Adipocyte (in vitro differentiated cells): ENCODE measurements at places on chromosomes 5 and 9.

GRCh38 chr9:130942084-130942483, 3.0 kb upstream of the FIBCD1 start:
- DNase-seq, result no peak

DNA sequence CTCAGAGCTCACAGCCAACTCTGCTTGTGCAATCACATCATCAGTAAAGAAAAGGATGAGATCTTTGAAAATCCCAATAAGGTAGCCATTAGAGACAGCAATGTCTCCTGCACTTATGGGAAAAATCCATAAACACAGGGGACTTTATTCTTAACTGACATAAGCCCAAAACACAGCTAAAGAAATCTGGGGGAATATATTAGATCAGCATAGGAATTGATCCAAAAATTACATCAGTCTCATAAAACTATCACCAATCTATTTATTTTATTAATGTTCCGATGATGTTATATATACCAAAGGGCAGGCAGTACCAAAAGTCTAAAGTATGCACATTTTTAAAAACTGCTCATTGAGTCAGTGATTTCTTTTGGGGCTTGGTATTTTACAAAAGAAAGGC, 6.9 kb downstream of the MRPS27 start:
- no peak for DNase-seq

- no peak for DNase-seq
Observed at GRCh38 chr9:110451726-110452125, 114.1 kb upstream of the TXNDC8 start.

GRCh38 chr9:120979797-120980196, 53.2 kb upstream of the TRAF1 start:
- no peak for DNase-seq

DNA sequence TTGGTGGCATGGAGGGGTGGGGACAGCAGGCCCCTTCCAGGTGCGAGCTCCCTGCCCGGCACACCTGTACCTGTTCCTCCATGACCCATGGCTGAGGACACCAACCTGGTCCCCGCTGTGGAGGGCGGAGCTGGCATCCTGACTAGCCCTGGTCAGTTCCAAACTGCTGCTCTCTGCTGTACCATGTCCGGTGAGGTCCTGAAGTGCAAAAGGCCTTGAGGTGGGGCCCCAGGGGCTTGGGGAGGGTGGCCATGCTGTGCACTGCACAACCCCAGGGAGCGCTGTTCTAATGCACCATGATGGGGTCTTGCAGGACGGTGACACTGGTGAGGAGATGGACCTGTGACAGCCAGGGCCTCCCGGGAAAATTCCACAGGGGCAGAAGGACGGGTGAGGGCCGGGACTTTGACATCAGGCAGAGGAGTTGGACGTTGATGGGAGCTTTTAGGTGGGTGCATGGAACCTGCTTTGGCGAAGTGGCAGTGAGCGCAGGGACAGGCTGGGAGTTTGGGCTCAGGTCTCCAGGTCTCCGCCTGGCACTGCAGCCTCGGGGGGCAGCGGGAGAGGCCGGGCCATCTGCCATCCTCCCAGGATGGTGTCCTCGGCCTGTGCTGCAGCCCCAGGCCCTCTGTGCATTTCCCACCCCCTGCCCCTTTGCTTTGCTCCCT, 38.9 kb downstream of the COL5A1 start:
- no peak for DNase-seq

DNA sequence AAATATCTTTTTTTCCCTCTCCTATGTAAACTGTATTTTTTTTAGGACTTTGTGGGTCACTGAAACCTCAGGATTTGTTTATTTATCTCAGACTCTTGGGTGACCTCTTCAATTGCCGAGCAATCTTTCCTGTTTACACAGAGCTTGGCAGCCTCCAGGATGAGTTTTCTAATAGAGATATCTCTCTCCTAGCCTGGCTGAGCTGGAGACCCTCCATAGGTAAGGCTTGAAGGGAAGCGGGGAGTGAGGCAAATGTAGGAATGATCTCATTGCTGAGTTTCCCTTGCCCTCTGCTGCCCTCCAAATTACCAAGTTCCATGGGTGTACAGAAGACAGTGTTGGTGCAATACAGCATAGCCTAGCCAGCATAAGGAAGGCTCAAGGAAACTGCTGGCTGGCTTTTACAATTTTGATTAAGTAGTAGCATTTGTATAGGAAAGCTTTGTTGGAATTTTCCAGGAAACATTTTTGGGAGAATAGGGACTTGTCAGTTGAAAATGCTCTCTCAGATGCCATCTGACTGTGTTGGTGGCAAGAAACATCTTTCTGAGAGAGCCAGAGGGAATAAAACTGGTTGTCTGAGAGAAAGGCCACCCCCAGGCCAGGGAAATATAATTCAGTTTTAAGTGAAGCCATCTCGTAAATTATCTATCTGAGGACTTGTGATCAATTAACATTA, 116.0 kb downstream of the NMUR2 start:
- DNase-seq, result no peak

DNA sequence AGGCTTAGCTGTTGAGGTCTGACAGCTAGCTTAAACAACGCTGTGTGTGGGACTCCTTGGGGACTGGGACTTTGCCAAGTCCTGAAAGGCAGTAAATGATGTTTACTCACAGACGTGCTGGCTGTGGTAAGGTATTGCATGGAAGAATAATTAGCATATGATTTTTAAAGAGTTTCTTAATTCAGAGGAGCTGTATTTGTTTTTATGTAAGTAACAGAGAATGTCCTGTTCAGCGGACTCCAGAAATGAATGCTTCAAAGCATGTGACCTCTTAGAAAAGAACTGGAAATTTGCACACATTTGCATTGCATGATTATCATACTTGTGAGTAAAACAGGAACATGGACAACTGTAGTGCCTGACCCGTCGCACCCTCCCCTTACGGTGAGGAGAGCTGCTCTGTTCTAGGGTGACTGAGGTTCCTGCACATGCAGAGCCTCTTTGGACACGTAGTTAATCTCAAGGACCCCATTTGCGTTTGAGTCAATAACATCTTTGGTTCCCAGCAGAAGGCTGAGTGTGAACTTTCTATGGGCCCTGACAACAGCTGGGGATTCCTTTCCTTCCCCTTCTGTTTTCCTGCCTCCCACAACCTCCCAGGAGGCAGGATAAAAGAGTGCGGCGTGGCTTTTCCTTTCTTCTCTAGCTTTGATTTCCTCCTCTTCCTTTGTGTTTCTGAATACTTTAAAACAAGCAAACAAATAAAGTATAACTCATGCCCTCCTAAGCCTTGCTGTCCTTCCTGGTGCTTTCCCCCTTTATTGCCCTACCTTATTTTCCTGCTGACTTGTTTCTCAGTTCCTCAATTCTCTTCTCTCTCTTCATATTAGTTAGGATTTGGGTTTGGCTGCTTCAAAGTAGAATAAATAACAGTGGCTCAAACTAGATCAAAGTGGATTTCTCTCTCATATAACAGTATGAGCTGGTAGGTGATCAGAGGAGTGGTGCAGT, 157.2 kb upstream of the CD180 start:
- DNase-seq, result peak; percentile 16

GRCh38 chr9:15475923-15476536, 34.7 kb downstream of the PSIP1 start:
- no peak for DNase-seq

GRCh38 chr5:175461370-175461769, 17.0 kb upstream of the SFXN1 start:
- DNase-seq, result no peak

DNA sequence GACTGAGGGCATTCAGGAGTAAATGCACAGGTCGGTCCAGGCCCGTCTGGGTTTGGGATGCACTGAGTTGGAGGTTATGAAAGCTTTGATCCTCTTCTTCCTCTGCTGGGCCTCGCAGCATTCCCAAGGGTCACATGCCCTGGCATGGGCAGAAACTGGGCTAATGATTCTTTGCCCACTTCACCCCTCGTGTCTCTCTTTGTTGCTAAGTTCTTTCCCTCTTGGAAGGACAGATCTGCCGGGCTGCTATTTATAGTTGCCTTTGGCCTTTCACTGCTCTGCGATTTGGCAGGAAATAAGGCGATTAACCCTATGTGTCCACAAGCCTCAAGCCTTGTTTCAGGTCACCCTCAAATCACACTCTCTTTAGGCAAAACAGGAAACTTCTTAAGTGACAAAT, 66.9 kb downstream of the ENTREP1 start:
- DNase-seq, result no peak

DNA sequence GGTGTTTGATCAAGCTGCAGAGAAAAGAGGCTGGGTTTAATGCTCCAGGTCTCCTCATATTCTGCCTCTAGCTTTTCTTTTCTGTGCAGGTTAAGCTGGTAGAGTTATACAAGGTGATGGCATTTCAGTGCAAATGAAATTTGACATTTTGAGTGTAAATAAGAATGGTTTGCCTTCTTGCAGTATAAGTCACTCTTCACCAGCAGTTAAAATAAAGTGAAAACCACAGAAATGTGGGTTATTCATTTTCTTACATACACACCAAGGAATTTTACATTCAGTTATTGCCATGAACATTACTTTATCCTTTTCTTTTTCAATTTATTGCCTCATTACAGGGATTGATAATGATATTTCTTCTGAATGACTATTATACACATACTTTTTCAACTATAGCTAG, 337.5 kb upstream of the PCSK5 start:
- DNase-seq, result peak; percentile 41

GRCh38 chr5:140221697-140222223, 46.8 kb downstream of the CYSTM1 start:
- DNase-seq, result peak; percentile 72

DNA sequence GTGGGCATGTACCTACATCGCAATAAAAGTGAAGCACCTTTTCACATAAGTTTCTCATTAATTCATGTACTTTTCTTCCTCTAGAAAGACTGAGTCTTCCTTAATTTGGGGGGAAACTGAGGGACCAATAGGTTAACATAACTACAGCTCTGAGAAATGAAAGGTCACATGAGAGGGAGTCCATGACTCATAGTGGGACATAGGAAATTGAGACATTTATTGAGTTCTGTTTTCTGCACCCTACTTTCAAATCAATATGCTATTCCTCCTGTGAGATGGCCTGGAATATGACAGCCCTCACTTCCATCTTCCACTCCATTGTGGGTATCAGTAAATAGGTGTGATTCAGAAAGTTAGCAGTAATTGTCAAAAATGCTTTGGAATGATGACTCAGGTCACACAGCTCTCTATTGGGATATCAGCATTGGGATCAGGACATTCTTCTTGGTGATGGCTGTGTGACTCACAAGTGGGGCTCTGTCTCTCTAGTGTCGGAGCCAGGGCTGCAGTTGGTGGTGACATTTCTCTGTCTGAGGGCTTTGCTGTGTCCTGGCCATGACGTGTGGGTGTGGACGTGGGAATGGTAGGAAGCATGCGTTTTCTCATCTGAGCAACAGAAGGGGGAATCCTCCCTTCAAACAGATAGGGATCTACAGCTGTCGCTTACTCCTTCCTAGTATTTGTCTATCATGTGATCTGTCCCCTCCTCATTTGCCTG, 125.0 kb downstream of the TRIO start:
- peak; percentile 83 for DNase-seq

GRCh38 chr5:141412854-141413539, at the start of gene PCDHGA10:
TSS of gene PCDHGA10 (plus strand) at chr5:141412987. CDS start at chr5:141413176, 189 bp downstream.
- peak; percentile 97 for DNase-seq

GRCh38 chr5:24750355-24750754, 105.6 kb upstream of the CDH10 start:
- DNase-seq, result no peak

DNA sequence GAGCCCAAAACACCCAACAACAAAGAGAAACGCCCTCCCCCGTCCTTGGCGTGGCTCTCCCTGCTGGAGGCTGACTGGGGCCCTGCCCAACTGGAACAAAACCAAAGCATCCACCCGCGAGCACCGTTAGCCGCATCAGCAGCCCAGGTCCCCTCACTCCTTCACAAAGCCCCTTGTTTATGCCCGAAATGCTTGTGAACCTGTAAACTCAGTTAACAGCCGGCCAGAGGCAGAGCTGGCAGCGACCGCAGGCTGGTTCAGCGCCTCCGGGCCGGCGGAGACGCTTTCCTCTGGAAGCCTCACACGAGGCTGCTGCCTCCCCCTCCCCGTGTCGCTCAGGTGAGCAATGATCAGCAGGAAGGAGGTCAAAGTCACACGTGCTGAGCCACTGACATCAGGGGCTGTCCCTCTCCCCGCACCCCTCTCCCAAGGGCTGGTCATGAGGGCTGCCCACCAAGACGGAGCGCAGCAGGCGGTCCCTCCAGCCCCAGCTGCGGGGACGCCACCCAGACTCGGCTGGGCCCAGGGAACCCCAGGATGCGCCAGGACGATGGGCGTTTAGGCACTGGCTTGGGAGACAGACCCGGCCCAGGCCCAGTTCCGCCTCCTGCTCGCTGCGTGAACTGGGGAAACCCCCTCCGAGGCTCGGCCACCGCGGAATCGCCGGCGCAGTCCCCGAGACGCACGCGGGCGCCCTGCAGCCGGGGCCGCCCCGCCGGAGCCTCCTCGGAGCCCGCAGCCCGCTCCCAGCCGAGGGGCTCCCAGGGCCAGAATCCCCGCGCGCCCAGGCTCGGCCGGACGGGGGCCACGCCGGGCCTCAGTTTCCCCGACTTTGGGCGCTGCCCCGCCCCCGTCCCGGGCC, 563 bp downstream of the SNAPC4 start:
- DNase-seq, result peak; percentile 45

DNA sequence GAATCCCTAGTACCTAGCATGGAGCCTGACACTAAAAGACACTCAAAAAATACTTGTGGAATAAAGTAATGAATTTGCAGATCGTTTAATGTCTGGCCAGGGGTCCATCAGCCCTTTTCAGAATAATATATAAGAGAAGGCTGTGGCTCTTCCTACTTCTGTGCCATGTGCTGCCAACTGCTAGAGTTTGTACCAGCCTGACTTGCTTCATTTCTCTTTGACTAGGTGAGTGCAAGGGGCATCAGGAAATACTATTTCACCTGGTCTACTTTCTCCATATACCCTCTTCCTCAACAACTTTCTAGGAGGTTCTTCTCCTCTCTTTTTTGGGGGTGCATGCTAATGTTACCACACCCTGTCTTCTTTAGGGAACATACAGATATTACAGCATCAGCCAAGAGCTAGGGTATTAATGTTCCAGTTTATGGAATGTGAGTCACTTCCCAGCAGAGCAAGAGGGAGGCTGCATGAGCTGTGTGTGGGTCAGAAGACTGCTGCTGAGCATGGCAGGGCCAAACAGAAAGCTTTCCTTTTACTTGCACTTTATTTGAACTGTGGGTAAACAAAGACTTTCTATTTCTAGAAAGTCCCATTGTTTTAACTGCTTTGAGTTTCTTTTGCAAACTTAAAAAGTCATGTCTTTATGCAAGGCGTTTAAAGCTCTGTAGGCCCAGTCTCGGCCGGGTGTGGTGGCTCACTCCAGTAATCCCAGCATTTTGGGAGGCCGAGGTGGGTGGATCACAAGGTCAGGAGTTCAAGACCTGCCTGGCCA, 158.9 kb downstream of the ADAMTSL1 start:
- DNase-seq, result peak; percentile 84

DNA sequence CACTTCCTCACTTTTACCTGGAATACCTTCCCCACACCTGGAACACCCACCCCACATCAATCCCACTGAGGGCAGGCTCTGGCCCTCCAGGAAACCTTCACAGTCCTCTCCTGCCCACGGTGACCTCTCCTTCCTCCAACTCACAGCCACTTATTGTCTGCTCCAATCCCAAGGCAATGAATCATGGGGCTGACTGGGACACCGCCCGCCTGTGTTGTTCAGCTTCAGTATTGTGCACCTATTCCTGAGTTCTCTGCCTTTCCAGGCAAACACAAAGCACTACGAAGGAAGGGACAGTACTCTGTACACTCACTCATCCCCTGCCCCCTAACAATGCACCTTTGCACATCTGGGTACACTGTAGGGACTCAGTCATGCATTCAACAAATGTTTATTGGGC, 7.3 kb downstream of the PCDH1 start:
- DNase-seq, result no peak
